Activated T-cell treated with anti-CD3 and anti-CD28 coated beads for 4 hours (primary cell): ENCODE measurements at places on chromosomes 16 and 17.

GRCh38 chr17:12928736-12929135 lies 89.1 kb downstream of the ELAC2 start:
- no peak for DNase-seq

DNA sequence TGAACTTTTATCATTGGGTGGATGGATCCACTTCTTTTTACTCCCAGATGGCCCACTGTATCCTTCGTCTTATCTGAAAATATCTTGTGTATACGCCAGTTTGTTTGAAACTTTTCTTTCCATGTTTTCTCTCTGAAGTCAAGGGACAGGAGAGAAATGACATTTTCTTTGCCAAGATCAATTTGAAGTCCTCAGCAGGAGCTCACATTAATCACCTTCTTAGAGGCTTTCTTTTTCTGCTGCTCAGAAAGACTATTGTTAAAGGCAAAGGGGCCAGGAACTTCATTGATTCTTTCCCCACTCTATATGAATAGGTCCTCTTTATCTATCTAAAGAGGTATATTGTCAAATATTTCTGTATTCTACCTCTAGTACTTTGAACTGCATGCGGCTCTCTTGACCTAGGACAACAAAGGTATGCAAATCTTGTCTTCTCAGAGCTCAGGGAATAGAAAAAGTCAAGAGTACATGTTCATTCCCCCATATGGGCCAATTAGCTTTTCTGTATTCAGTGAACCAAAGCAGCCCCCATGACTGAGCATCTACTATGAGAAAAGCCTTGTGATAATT lies 583.3 kb downstream of the HS3ST4 start:
- DNase-seq: no peak

- DNase-seq: no peak
Measured at GRCh38 chr17:34764716-34765115, 185.3 kb downstream of the TMEM132E start.

DNA sequence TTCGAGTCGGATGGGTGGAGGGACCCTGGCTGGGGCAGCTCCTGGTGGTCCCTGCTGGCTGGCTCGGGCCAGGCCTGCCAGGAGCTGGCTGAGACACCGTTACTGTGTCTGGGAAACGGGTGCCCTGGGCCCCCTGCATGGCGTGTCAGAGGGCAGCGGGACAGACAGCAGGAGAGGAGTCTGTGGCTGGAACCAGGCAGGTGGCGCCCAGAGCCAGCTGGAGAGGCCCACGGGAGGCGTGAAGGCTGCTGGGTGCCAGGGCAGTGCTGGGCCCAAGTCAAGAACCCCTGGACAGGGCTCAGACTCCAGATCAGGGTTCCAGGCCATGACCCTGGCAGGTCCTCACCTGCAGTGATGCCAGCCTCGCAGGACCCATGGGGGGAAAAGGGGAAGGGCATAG lies 16.6 kb downstream of the SOX8 start:
- no peak for DNase-seq

- DNase-seq: no peak
Measured at GRCh38 chr16:23742766-23743165, 12.1 kb upstream of the CHP2 start.

DNA sequence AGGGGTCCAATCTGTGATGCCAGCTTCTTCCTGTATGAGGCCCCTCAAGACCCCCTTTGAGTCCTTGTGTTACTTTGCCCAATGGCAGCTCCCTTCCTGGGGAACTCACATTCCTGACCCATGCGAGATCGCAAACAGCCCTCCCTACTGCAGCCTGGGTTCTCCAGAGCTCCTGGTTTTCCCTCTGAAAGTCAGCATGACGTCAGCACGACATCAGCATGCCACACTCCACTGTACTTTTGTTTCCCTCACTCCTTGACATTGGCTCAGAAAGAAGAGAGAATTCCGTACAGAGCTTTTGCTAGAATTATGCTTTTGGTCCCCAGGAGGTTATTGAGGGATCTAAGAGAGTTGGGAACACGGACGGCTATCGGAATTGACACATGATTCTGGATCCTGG lies 168.1 kb upstream of the PIRT start:
- no peak for DNase-seq

- no peak for DNase-seq
Measured at GRCh38 chr17:81723651-81724209, 11.6 kb downstream of the SLC25A10 start.

GRCh38 chr17:63753215-63753614 lies 11.6 kb upstream of the STRADA start:
- no peak for DNase-seq

DNA sequence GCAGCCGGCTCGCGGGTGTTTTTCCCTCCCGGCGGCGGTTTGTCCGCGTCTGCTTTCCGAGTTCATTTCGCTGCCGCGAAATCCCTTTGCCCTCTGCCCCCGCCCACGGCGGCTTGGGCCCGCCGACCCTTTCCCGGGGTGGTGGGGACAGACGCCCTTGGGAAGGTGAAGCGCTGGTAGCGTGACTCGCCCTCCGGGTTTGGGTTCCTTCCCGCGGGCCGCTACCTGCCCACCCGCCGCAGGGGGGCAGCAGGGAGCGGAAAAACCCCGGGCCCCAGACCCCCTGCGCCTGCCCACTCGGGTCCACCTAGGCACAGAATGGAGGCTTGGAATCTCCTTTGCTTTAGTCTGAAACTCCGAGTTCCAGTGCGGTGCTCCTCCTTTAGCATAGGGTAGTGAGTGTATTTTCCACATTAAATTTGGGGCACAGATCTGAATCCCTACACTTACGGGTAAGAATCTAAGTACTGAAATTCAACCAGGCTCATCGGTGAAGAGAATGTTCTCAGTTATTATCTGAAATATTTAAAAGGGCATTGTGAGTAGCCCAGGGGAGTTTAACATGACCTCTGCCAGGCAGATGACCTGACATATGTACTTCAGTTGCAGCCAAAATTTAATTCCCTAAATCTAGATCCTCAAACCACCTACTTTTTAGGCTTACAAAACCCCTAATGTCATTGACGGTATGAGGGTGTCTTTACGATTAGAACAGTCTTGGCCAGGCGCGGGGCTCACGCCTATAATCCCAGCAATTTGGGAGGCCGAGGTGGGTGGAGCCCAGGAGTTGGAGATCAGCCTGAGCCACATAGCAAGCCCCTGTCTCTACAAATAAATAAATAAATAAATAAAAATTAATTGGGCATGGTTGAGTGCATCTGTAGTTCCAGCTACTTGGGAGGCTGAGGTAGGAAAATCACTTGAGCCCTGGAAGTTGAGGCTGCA lies 1.0 kb downstream of the NME2 start:
- peak; percentile 69 for DNase-seq

DNA sequence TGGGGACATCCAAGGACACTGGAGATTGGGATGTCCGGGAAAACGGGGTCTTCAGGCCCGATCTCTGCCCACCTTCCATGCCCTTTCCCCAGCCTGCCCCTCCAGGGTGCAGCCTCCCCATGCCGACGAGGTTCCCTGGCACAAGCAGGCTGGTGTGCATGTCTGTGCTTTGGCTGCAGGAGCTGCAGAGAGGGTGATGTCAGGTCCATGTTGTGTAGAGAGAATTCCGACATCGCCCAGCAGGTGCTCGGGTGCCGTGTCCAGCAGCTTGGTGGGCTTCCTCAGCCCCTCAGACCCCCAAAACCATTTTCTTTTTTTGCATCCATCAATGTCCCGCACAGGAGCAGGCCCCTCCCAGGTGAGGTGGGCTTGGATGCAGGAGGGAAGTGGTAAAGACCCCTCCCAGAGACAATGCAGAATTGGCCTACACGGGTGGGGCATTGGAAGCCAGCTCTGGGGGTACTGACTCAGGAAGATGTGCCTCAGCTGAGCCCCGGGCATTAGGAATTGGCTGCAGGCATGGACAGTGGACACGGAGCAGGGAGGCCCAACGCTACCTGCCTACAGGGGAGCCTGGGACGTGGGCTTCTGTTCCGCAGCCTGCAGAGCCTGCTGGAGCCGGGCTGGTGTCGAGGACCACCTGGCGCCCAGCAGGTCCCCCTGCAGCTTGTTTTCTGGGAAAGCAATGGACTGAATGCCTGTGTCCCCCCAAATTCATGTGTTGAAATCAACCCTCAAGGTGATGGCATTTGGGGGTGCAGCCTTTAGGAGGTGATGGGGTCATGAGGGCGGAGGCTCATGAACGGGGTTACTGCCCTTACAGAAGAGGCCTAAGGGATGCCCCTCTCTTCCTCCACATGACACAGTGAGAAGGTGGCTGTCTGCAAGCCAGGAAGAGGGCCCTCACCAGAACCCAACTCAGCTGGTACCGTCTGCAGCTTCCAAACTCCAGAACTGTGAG lies 97.5 kb downstream of the METRNL start:
- no peak for DNase-seq

- no peak for DNase-seq
Measured at GRCh38 chr16:2008009-2008526, 1.6 kb downstream of the ZNF598 start.

DNA sequence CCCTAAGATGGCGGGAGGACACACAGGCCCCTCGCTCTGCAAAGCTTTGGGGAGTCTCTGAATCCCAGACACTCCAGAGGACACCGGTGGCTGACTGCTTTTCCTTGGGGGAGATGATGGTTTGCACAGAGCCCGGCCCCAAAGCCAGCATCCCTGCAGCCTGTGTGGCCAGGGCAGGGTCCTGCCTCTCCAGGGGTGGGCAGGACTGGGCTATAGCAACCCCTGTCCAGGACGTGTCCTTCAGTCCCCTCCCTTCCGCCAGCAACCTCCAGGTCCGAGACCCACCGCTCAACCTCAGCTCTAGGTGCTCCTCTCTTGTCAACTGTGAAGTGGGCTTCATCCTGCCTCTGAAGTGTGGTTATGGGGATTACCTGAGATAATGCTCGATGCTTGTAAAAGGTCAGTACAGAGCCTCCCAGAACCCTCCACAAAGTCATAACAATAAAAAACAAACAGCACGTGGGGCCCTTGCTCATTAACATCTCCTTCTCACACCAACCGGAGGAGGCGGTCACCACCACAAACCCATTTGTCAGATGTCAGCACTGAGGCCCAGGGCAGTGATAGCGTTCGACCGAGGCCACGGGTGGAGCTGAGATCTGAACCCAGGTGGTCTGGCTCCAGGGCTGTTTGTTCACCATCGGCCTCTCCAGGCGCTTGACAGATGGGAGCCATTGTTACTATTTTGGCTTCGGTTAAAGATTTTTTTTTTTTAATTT lies 304.8 kb downstream of the IRF8 start:
- DNase-seq: no peak

DNA sequence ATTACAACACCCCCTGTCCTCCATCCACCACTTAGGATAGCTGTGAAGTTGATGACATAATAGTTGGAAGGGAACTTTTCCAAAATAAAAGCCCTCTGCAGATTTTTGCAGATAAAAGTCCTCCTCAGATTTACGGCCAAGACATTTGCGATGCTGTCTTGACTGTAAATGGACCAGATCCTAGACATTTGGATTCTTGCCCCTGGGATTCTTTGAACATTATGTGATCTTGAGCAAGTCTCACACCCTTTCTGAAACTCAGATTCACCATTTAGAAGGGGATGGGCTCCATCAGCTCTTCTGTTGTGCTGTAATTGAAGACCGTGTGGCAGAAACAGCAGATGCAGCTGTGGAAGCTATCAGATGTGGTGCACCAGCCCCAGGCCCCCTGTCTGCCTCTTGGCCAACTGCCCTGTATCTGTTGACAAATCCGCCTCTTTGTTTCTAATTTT lies 153.9 kb upstream of the CACNG3 start:
- DNase-seq: no peak

GRCh38 chr16:51407921-51408320 lies 256.9 kb upstream of the SALL1 start:
- DNase-seq: no peak
